NCI-H1092 (cell line): ENCODE measurements at places on chromosomes 7 and 10.

DNA sequence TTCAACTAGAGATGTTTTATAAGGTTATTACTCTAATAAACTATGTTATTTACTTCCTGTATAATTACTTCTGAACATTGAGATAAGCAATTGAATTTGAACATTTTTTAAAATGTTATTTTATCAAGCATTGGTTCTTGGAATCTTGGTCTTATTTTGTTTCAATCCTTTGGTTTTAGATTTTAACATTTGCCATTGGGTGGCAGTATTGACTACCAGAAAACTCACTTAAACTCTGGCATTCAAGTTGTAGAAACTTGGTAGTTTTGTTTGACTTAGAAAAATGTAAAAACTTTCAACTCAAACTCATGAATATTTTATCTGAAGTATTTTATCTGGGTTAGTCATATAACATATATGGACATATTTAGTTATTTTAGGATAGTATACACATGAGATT, 48.1 kb downstream of the ATRNL1 start:
- DNase-seq, result no peak

GRCh38 chr10:119896937-119897770, 4.6 kb downstream of the SEC23IP start:
- no peak for DNase-seq

- no peak for DNase-seq
These were observed 146.3 kb upstream of the CELF2 start for GRCh38 chr10:10871352-10871751.

GRCh38 chr7:80806663-80807062, 112.2 kb downstream of the SEMA3C start:
- DNase-seq, result no peak

- no peak for DNase-seq
These were observed 168.6 kb upstream of the ZMIZ1 start for GRCh38 chr10:78899996-78900714.

DNA sequence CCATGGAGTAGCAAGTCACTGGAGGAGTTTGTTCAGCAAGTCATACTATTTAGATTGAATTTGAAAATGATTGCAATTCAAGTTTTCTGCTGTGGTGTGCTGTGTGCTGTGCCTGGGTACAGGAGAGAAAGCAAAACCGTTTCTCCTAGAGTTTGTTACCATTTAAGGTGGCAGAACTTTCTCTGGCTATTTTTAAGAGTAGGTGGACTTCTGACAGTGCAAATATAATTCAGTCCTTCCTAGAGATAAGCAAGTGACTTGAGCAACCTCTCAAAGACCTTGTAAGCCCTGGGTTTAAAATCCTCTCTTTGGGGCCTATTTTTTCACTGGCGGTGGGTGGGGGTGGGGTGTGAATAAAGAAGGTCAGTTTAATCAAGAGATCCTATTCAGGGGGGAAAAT, 42.9 kb upstream of the FGL2 start:
- no peak for DNase-seq

- DNase-seq, result no peak
These were observed 107.9 kb upstream of the PPIF start for GRCh38 chr10:79239275-79239779.

- DNase-seq, result no peak
These were observed 46.1 kb upstream of the SEPTIN7 start for GRCh38 chr7:35754741-35755140.

GRCh38 chr10:43123361-43124093, 14.7 kb upstream of the CSGALNACT2 start:
- no peak for DNase-seq

DNA sequence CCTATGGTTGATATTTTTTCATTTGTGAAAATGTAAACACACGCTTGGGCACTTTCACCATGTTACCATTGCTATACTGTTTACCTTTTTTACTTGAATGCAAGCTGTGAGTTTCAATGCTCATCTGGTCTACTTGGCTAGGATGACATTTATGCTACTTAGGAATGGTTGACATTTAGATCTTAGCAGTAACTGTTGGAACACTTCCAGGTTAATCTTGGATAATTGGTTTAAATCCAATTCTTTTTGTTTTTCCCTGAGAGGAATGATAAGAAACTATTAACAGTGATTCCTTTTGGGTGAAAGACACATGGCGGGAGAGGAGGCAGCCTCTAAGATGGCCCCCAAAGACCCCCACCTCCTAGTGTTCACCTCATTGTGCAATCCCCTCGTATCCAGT, 51.4 kb upstream of the AMPH start:
- no peak for DNase-seq

GRCh38 chr7:85995101-85995500, 648.6 kb upstream of the GRM3 start:
- no peak for DNase-seq

DNA sequence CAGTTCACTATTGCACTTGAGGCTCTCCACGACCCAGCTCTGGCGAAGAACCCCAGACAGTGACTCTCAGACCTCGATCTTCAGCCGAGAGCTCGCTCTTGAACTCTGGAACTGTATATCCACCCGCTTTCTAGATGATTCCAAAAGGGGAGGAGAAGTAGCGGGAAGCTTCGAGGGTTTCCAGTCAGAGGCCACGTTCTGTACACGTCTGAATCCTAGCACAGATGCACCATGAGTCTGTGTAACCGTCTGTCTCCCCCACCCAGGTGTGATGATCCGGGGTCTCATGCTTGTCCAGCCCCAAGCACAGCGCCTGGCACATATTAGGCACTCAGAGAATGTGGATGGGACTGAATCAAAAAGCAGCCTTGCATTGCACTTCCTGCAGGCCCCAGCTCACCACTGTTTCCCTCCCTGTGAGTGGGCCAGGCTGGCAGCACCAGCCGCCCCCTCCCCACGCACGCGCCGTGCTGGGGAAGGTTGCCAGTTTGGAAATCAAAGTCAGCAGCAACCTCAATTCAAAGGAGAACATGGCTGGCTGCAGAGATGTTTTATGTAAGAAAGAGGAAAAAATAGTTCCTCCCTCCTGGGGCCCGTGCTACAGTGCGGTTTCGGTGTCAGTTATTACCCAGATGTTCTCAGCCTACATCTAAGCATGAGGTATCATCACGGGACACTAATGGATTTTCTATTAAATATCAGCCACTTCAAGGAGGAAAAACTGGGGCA, 5.7 kb downstream of the GRID2IP start:
- DNase-seq, result no peak

DNA sequence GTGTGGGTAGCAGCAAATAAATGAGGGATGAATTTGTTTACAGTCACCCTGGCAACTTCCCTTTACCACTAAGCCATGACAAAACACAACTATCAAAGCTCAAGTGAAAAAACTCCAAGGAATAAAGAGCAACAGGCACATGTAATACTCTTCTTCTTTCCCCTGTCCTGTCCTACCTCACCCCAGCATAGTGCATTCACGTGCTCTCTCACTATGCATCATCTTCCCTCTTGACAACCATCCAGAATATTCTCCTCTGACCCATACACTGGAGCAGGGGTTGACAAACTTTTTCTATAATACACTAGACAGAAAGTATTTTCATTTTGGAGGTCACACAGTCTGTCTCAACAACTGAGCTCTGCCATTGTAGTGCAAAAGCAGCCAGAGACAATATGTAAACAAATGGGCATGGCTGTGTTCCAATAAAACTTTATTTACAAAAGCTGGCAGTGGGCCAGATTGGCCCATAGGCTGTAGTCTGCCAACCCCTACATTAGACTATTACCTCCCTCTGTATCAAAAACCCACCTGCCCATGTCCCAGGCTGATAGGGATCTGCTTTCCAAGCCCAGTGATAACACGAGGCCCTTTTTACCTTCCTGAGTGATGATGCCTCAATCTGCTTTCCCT, 354.5 kb downstream of the FGFR2 start:
- DNase-seq, result no peak

DNA sequence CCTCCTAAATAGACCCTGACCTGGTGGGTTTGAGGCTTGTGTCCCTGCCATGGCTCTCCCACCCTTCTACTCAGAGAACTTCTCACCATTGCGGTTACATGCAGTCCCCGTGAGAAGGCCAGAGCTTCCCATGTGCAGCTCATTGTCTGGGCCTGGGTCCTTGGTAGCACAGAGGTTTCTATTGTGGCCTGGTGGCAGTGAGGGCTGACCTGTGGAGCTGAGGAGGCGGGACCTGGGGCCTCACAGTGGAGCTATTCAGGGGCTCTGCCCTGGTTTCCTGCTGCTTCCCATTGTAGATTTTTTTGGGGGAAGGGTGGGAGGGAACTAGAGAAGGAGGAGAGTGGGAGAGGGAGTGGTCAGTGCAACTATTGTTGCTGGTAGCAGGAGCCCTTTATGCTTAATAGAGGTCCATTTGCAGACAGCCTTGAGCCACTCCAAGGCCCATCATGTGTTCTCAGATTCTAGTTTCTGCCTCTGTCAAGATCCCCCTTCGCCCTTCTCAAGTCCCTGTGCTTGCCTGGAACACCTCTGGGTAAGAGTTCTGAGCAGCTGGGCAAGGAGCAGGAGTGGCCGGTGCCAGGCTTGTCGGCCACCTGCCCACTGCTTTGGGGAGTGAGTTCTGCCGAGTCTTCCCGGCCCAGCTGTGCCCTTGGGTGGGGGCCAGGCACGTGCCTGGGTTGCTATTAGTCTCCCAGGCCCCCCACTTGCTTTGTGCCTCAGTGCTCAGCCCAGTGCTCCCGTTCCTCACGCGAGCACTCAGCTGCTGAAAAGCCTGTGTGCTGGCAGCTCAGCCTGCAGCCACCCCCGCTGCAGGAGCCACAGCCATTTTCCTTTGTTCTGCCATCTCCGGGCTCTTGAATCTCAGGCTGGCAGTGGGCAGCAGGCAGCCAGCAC, 10.7 kb downstream of the TSPAN14 start:
- DNase-seq, result peak; percentile 31

DNA sequence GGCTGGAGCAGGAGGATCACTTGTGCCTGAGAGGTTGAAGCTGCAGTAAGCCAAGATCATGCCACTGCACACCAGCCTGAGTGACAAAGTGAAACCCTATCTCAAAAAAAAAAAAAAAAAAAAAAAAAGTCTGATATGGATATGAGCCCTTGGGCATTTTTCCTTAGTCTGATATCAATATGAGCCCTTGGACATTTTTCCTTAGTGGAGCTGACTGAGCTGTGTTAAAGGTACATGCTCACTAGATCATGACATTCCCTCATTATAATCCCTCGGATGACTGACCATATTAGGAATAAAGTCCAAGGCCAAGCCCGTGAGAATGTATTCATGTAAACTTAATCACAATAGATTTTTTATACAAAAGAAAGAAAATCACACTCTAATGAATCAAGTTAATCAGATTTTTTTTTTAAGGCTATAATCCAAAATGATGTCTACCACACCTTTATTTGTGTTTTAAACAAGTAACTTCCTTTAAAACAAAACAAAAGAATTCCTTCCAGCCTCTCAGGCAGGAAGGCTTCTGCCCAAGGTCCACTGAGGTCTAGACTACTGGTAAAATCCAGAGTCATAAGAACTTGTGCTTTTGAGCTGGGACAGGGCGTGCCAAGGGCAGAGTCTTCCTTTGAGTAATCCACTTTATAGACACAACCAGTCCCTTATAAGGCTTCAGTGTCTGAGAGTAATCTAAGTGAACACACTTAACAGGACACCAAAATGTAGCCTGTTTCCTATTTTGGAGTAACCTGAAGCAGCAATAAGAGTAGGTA, 5.5 kb downstream of the PPA1 start:
- DNase-seq, result no peak

- DNase-seq, result peak; percentile 40
These were observed 28.9 kb downstream of the SKIDA1 start for GRCh38 chr10:21496343-21497176.

DNA sequence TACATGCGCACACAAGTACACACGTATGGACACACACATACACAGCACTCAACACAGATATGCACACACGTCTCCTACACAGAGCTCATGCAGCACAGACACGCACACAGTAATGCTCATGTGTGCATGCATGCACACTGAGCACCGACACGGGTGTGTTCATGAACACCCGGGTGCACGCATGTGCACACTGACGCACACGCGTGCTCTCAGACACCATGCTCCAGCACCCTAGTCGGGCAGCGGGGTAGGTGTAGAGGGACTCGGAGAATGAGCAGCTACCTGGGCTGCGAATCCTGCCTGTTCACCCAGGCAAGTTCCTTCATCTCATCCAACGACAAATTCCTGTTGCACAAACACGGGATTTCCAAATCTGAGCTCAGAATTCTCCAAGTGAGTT, 184.7 kb downstream of the MAD1L1 start:
- no peak for DNase-seq

DNA sequence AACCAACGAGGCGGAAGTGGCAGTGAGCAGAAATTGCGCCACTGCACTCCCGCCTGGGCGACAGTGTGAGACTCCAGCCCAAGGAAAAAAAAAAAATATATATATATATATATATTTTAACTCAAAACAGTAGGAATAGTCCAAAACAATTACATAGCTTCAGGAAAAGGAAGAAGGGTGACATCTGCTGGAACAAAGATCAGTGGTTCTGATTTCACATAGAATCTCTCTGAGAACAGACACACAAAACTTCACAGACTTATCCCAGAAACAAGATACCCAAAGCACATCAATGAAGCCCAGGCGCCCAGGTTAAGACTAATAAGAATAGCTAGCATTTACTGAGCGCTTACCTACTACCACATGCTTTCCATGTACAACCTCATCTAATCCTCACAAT, 45.0 kb downstream of the DNMBP start:
- DNase-seq, result no peak

- DNase-seq, result no peak
These were observed 37.9 kb downstream of the VOPP1 start for GRCh38 chr7:55534262-55534915.

GRCh38 chr7:47421456-47421855, 160.5 kb downstream of the TNS3 start:
- DNase-seq, result no peak

GRCh38 chr10:97204826-97205679, 19.3 kb upstream of the SLIT1 start:
- DNase-seq, result no peak

DNA sequence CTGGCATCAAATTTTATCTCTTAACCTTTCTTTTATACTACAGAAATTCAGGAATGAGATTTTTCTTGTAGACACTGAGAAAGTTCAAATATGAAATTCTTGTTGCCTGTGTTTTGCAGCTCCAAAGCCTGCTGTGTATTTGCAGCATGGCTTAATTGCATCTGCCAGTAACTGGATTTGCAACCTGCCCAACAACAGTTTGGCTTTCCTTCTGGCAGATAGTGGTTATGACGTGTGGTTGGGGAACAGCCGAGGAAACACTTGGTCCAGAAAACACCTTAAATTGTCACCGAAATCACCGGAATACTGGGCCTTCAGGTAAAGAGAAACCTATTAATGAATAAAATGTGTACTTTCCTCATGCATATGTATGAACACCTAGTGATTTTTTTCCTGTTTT, 24.8 kb downstream of the LIPK start:
- no peak for DNase-seq

- DNase-seq, result no peak
These were observed 17.9 kb downstream of the C10orf67 start for GRCh38 chr10:23326544-23327307.
